ENCODE measurements at places on chromosomes 3 and 15.

- DNase-seq = no peak
Observed at GRCh38 chr3:143329567-143330211, 210.1 kb downstream of the CHST2 start.

DNA sequence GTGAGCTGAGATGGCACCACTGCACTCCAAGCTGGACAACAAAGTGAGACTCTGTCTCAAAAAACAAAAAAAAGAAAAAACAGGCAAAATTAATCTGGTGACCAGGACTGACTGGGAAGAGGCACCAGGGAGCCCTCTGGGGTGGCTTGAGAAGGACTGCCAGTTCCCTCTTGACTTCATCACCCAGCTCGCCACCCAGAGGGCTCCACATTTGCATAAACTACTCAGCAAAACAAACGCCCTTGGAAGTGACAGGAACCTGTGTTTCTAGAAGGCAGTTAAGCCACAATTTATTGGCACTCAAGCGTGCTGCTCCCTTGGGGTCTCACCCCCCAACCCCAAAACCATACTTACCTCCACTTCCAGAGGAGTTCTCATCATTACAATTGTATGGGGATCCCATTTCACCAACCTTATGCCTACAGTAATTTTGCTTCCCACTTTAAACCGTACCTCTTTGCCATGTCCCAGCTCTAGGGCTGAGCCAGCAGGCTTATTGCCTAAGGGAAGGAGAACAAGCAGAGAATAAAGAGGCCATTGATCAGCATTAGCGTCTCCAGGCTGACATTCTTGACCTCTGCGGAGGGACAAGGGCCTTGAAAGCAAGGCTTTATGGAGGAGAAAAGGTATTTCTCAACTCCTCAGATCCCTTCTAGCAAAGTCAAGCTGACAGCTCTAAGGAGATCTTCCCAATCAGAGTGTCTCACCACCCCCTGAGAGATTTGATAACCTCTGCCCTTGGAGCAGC, 357.4 kb downstream of the SHQ1 start:
- no peak for DNase-seq

- DNase-seq = no peak
Observed at GRCh38 chr15:79919090-79919748, 22.4 kb upstream of the MTHFS start.

DNA sequence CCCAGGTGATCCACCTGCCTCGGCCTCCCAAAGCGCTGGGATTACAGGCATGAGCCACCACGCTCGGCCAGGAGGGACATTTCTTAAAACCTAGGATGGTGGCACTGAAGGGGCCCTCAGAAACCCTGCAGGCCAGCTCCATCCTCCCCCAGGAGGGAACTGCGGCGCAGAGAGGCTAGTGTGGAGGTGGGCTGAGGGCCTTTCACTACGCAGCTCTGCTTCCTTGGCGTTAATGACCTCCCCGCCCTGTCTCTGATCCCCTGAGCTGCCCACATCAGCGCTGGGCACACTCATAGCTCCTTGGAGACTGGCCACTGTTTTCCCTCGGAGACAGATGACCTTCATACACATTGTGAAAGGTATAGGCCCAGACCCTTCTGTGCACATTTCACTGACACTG, 46.2 kb upstream of the MAGEF1 start:
- no peak for DNase-seq

DNA sequence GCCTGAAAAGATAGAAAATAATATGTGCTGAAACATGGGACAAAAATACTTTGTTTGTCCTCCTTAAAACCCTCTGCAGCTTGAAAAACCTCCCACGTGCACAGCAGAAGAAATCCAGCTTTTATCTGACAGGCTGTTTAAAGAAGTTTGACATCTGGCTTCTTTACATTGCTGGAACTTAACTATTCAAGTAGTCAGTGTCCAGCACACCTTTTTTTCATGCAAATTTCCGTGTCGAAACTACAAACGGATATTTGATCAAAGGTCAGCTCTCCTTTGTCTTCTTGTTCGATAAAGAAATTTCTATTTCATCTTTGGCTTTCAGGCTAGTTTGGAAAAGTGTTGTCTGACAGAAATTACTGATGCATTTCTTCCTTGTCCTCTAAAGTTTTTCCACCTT, 66.8 kb upstream of the KBTBD8 start:
- no peak for DNase-seq

DNA sequence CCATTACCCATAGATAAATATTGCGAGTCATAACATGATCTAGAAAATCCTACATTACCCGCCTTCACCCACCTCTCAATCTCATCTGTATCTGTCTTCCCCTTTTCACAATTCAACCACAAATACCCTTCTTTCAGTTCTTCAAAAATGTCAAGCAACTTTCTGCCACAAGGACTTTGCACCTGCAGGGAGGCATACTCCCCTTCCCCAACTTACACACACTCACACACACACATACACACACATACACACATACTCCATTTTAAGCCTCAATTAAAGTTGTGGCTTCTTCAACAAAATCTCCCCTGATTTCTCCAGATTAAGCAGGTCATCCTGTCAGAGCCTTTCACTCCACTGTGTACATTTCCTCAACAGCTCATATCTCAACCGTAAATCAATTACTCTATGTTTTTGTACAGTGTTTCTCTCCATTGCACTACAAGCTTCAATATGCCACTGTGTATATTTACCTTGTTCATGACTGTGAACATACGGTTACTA, 33.1 kb upstream of the CCDC50 start:
- no peak for DNase-seq

DNA sequence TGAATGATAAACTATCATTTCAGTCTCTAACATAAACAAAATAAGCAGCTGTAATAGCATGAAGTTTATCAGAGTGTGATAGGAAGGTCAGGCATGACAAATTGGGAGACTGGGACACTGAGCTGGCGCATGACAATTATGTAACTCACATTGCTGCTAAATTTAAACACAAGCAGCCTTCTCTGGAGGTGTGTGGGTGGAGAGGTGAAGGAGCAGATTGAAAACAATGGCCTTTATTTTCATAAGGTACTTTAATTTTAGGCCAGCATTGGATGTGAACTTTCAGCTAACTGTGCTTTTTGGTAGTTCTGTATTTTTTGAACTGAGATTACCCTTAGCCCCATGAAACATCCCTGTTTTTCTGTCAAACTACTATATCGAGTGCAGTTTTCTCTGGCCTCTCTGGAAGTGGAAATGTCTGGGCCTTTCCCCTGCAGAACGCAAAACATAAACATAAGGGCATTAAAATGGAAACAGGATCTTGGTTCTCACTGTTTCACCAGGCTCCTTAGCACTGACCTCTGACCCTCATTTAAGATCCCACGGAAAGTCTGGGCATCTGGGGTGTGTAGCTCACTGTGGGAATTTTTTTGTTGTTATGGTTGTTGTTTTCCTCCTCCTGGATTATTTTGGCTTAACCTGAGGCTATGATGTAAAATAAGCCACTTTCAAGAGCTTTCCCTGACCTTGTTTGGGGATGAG, 160.1 kb upstream of the DPH6 start:
- no peak for DNase-seq

GRCh38 chr3:190345027-190345821, 23.0 kb upstream of the CLDN1 start:
- no peak for DNase-seq

DNA sequence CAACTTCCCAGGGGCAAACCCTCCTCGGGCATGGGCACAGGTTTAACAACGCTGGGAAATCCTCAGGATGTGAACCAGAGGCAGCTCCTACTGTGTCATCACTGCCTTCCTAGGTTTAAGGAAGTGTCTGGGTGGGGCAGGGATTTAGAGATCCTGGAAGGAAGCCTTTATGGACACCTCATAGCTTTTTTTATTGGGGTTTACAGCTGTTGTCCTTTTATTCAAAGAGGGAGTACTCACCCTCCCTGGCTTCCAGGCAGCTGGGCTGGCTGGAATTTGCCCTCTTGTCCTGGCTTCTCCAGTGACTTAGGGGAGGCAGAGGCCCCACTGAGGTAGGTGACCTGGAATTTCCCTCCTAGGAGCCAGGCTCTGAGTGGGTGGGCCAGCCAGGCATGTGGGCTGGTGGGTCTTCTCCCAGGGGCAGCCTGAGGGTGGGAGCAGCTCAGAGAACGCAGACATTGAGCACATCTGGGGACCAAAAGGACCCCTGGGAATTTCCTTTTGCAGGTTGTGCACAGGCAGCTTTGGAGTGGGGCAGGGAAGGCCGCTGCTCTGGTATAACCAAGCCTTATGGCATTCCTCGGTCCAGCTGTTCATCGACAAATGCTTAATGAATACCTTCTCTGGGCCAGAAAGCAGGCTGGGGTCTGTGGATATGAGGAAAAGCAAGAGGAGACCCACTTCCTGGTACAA, 13.5 kb upstream of the FAM3D start:
- no peak for DNase-seq

DNA sequence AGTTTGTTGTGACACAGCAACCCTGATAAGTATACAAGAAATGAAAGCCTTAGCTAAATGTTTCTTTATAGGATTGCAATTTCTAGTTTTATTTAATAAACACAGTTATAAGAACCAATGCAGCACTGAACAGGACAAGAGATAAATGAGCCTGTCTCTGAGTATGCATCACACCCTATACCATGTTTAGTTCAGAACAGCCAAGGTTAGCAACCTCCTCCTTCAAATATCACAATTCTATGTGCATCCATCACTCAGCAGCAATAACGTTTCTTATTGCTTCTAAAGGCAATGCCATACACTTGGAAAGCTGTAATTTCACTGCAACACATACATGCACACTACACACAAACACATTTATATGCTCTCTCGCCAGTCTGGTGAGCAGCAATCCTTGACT, 280.6 kb downstream of the PTPRG start:
- no peak for DNase-seq

GRCh38 chr3:25826510-25826909, 36.6 kb downstream of the OXSM start:
- no peak for DNase-seq

DNA sequence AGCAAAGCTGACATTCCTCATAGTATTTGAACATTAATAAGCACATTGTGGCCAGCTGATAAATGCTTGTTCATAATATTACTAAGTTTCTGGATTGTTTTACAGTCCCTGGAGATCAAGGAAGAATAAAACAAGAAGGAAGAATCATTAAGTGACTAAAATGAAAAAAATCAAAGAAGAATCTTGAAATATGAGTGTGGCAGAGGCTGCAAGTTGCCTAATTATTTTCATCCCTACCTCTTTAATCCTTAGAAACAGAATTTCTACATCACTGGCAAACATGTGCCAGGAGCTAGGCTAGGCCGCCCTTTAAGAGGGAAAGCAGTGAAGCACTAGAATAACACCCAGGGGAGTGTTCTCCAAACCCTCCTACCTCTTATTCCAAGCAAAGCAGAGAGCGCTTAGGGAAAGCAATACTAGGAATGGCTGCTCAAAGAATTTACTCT, 98.9 kb downstream of the MAGI1 start:
- DNase-seq = no peak

DNA sequence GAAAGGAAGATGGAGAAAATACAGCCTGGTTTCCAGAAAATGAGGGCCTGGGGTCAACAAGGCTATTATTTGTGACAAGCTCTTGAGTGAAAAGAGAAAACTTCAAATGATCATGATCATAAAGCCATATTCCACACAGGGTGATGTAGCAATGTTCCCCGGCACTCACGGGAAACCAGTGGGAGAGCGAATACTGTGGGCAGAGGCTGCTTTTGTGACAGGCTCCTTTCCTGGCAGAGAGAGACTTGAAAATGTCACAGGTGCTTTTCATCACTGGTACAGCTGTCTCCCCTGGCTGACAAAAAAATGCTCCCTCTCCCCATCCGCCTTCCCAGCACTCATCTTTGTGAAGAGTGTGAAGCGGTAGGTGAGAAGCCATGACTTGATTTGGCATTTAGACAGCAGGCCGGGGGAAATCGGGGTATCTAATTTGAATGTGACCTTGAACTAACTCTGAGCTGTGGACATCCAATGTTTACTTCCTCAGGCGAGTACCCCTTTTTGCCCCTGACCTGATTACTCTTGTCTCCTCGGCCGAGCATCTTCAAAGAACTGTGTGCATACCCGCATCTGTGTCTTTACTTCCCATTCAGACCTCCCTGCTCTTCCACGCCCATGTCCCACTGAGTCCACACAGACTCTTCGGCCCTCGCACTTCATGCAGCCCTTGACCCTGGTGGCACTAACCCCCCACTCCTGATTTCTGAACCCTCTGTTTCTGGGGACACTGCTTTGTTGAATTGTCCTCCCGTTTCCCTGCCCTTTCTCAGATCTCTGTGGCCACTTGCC, 23.2 kb downstream of the CA12 start:
- no peak for DNase-seq

GRCh38 chr3:172171396-172172075, 132.2 kb downstream of the FNDC3B start:
- no peak for DNase-seq

DNA sequence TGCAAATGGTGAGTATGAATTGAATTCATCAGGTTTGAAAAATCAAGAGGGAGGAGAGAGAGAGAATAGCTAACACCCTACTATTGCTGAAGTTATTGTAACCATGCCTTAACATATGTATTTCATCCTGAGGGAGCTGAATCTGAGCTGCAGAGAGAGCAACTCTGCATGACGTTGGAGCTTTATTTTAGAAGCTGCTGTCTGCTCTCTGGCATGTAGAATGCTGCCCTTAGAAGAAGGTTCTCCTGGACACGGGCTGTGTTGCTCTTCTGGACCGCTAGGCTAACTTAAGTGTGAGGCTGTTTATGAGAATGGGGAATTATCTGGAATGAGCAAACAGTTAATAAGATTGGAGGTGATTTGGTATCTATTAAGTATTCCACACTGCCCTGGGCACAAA, 814.6 kb downstream of the AGBL1 start:
- no peak for DNase-seq

GRCh38 chr3:164864454-164864853, 213.8 kb downstream of the SI start:
- DNase-seq = no peak

DNA sequence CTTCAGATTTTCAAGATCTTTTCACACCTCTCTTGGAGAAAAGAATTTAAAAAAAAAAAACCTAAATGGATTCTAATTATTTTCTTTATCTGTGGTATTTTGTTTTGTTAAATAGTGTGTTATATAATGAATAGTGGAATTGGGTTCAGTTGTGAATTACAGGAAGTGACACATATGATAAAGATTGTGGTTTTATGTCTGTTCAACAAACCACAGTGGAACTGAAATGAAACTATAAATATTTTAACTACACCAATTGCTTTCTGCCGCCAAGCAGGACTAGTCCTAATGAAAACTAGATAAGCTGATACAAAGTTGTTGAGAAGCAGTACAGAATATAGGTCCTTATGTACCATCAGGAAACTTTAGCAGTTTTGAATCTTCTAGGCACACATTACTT, 121.6 kb downstream of the UBE2E2 start:
- DNase-seq = no peak

GRCh38 chr3:194255252-194256039, 95.7 kb downstream of the CPN2 start:
- DNase-seq = peak; percentile 89

GRCh38 chr15:96363707-96364106, 33.2 kb downstream of the NR2F2 start:
- DNase-seq = no peak

GRCh38 chr3:32410367-32411246, 19.0 kb downstream of the CMTM7 start:
- no peak for DNase-seq

DNA sequence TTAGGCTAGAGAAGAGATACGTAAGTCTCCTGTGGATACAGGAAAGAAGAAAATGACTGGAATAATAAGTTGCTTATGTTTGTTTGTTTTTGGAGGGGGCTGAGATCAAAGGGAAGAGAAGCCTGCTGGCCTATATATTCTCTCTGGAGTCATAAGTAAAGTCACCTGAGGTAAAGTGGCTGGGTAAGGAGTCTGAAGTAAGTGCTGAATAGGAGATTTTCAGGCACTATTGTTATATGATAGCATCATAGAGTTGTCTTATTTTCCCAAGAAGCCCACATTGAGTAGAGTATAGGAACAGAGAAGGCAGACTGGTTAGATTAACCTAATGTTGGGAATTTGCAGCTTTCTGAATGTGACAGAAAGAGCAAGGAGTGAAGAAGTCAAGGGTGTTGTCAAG, 10.7 kb downstream of the TBC1D23 start:
- DNase-seq = no peak

Data from cardiac septum (tissue), 1 donor.